Small intestine (tissue), 16 donors: ENCODE measurements at places on chromosomes 5 and 9.

GRCh38 chr9:124014956-124015660 lies 3.5 kb downstream of the LHX2 start:
- DNase-seq = no peak

GRCh38 chr9:109477258-109478050 lies 20.7 kb downstream of the PTPN3 start:
- peak; percentile 98 for DNase-seq

DNA sequence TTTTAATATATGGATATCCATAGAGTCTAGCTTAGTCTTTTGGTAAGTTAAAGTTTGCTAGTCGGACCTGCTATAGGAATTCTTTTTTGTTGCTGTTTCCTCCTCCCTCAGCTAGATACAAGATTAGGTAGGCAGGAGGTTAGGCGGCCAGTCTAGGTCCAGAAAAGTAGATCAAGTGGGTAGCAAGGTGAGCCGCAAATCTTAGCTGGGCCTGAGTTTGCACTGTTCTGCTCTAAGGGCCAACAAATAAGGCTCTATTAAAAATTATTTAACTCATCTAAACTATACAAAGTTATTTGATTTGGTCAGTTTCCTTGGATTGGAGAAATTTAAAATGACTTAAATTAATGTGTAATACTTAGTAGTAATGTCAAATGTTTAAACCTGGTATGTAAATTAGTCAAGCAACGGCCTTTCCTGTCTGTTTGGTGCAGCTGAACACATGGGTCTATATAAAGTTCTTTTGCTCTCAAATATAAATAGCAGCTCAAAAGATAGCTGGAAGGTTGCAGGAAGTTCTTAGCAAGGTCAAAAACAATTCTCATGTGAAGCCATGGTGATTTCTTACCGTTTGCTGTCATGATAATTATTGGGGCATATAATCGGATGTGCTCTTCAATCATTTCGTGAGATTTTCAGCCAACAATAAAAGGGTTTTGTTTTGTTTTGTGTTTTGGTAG lies 72.0 kb downstream of the PRKACG start:
- DNase-seq = no peak

- DNase-seq = no peak
Observed at GRCh38 chr5:145902421-145902820, 29.6 kb upstream of the GRXCR2 start.

DNA sequence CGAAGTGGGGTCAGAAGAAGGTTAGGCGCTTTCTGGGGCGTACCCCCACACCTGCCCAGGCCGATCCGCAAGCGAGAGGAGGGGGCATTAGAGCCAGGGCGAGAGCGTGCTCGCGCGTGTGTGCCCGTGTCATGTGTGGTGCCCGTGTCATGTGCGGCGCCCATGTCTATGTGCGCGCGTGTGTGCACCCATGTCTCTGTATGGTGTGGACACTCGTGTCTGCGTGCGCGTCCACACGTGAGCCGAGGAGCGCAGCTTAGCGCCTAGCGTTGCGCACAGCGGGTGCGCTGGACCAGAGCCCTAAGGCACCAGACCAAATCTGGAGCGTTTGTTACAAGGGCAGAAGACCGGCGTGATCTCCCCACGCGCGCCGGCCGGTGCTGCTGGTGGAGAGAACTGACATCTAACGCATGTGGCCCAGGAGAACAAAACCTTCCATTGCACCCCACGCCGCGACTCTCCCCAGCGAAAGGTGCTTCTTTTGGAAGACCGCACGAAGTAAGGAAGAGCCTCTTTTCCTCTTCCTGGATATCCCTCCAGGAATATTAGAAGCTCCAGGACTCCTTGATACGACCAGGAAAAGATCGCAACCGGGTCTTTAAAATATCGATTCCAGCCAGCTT lies 644 bp downstream of the NIM1K start:
- DNase-seq = peak; percentile 36

DNA sequence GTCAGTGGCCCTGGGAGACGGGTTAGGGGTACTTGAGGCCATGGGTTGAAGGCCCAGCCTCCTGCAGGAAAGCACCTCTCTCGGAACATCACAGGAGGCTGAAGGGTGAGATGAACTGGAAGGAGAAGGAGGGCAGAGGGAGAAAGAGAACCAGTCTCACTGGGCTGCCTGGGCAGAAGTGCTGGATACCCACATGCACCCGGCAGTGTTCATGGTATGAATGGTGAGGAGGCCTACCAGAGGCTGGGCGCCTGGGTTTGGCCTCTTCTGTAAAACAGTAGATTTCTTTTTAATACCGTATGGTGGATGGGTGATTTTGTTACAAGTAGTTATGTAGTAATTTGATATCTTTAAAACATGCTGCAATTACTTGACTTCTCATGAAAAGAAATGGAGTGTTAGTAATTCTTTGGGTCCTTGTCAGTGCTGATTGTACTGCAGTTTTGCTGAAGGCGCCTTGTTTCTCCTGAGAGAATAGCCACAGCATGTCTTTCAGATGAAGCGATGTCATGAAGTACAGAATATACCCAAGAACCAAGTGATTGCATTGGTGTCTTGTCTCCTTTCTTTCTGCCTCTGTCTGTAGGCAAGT lies 258.6 kb downstream of the FANCC start:
- DNase-seq = no peak

- DNase-seq = no peak
Observed at GRCh38 chr5:136682986-136683385, 317.6 kb upstream of the TRPC7 start.

- DNase-seq = peak; percentile 6
Observed at GRCh38 chr5:74288448-74289108, 351.9 kb downstream of the ENC1 start.
